Effector memory CD8-positive, alpha-beta T cell (primary cell): ENCODE measurements at places on chromosomes 16 and 17.

GRCh38 chr16:10729104-10730048, 14.3 kb upstream of the NUBP1 start:
- DNase-seq, result no peak

GRCh38 chr17:67601897-67602296, 115.8 kb upstream of the NOL11 start:
- no peak for DNase-seq

GRCh38 chr17:10107316-10108165, 90.9 kb downstream of the GAS7 start:
- no peak for DNase-seq

- DNase-seq, result no peak
These were observed 45.5 kb downstream of the CEP112 start for GRCh38 chr17:66146394-66146793.

GRCh38 chr17:51118330-51119195, 2.1 kb downstream of the SPAG9 start:
- no peak for DNase-seq
